ENCODE measurements at places on chromosomes 7 and 10.

DNA sequence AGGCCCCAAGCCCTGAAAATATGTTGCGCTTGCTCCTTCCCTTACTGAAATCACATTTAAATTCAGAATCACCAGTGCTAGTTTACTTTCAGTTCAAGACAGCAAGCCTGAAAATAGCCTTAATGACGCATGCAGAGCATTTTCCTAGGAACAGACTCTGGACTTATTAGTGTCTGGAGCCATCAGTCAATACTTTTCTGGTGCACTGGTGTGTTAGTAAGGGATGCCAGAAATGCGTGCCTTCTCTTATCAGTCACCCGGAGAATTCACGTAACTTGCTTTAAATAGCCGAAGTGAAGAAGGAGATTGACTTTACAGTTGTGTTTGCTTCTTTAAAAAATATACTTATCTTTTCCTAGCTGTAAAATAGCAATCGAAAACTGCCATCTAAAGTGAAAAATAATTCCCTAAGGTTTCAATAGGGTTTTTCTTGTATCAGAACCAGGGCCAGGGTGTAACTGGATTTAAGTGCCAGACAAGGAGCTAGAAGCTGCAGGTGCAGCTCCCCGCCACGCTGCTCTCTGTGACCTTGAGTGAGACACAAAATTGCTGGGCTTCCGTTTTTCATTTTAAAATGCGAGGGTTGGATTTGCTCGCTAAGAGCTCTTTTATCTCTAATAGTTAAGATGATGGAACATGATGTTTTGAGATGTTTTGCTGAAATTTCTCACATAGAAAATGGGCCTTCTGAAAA, 177.8 kb downstream of the NSUN6 start:
- no peak for DNase-seq

GRCh38 chr7:134809616-134810015, 30.2 kb downstream of the CALD1 start:
- no peak for DNase-seq

GRCh38 chr7:157299613-157300368, 37.0 kb upstream of the DNAJB6 start:
- DNase-seq: no peak

DNA sequence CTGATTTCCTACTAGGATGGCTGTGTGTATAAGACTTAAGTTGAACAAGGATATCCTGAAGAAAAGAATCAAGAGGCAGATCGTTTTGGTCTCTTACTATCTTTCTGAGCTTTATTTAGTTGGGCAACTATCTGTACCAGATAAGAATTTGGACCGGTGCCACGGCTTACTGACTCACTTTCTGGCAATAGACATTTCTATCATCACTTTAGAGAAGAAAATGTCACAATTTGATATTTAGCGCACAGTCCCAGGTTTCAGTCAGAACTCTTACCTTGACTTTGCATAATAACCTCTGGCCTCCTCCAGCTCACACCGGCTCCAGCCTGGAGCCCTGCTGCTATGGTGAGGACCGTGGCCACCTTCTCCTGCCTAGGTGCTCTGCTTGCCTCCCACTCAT, 218.2 kb upstream of the MDFIC start:
- no peak for DNase-seq

DNA sequence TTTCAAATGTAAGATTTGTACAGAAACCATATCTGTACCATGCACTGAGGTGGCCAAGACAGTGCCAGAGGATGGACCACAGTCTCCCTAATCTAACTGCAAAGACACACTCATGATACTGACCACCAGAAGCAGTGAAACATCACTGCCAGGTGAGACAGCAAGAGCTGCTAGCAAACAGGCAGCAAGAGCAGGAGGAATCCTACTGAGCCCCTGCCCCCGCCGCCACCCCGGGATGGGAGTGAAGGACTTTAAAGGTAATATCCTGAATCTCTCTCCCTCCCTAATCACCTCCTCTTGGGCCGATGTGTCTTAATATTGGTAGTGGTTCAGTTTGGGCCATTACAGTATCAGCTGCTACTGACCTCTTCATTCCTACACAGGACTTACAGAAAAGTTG, 144.3 kb downstream of the XPNPEP1 start:
- no peak for DNase-seq

DNA sequence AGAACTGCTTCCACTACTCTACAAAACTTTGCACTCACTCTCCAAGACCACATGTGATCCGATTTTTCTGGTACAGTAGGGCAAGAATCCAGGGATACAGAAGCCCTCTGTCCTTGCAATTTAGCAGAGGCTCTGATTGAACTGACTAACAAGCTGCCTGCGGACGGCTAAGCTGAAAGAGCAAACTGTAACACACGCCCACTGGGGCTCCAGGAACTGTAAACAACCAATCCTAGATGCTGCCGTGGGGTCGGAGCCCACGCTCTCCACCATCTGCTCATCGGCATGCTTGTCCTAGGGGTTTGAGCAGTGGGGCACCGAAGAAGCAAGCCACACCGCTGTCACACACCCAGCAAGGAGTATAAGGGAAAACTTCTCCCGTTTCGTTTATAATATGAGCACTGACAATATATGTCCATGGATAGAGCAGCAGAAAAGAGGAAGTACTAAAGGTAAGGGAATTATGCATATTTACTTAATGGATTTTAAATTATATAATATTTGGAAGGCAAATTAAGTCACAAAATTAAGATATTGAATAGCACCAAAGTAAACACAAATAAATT, 634.4 kb upstream of the POT1 start:
- no peak for DNase-seq

DNA sequence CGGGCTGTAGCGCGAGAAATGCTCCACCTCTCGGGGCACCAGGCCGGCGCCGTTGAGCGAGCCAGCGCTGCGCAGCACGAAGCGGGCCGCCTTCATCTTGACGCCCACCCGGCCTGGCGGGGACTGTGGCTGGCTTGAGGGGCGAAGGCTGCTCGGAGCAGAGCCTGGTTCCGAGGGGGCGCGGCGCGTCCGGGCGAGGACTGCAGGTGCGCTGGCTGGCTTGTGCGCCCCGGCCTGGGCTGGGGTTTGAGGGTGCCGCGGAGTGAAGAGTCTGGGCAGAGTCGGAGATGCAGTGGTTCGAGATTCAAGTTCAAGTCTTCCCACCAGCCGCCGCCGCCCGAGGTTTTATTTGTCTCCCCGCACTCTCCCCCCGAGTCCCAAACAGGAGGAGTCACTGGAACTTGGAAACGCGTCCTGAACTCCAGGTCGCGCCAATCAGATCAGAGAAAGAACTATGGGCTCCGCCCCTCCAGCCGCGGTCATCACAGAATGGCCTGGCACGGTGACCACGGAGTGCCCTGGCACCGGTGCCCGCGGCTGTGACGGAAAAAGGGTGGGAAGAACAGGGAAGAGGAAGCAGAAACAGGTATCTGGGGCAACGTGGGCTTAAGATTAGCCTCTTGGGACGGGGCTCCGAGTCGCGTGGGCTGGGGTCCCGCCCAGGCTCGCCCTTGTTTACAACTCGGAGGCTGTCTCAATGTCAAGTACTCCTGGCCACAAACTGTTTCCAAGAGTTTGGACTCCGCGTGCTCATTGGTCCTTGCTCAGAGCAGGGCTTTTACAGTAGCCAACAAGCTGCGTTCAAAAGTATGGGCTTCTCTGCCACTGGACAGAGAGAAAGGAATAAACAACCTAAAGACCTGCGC, at the start of gene PDK4:
PDK4 (minus strand) TSS at position 319 of the 866 bp plus-strand sequence; CDS start at position 96, 223 bp downstream.
- DNase-seq: no peak

DNA sequence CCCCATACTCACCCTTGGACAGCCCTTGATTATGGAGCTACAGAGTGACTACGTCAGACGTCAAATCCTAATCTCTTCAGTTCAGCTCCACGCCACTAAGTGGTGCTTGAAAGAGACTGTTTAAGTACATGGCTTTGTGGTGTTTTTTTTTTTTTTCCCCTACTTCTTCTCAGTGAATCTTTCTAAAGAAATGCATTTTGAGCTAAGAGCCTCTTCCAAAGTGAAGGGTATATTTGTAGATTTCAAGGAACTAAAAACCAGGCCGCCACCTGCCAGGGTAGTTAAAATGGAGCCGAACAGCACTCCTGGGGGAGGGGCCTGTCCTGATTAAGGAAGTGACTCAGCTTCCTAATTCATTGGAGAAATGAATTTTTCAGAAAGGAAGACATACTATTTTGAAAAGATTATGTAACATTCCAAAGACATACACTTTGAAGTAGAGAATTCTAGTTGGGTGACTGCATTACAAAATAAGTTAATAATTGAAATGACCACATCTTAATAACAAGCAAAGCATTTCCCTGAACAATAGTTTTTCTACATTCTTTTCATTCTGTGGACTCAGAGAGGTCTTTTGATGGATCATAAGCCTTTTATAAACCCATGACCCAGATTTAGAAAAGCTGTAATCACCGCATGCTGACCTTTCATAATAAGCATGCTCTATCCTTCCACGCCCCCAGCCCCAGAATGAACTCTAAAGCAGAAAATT, 20.6 kb upstream of the VPS41 start:
- no peak for DNase-seq

GRCh38 chr7:153413540-153414287, 638.5 kb upstream of the DPP6 start:
- DNase-seq: no peak

DNA sequence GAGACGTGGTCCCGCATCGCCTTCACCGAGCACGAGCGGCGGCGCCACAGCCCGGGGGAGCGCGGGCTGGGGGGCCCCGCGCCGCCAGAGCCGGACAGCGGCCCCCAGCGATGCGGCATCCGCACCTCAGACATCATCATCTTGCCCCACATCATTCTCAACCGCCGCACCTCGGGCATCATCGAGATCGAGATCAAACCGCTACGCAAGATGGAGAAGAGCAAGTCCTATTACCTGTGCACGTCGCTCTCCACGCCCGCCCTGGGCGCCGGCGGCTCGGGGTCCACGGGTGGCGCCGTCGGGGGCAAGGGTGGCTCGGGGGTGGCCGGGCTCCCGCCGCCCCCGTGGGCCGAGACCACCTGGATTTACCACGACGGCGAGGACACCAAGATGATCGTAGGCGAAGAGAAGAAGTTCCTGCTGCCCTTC, 737 bp downstream of the CNNM2 start:
- DNase-seq: no peak

- DNase-seq: no peak
Observed at GRCh38 chr7:88344956-88345832, 38.5 kb upstream of the STEAP4 start.

GRCh38 chr10:59754951-59755350, 1.7 kb upstream of the MRLN start:
- DNase-seq: no peak

GRCh38 chr10:80938903-80939302, 401.2 kb downstream of the SH2D4B start:
- no peak for DNase-seq

- DNase-seq: no peak
Observed at GRCh38 chr7:139294241-139294640, 46.9 kb upstream of the FMC1 start.

- DNase-seq: no peak
Observed at GRCh38 chr7:108291791-108292440, 161.8 kb upstream of the LAMB4 start.

DNA sequence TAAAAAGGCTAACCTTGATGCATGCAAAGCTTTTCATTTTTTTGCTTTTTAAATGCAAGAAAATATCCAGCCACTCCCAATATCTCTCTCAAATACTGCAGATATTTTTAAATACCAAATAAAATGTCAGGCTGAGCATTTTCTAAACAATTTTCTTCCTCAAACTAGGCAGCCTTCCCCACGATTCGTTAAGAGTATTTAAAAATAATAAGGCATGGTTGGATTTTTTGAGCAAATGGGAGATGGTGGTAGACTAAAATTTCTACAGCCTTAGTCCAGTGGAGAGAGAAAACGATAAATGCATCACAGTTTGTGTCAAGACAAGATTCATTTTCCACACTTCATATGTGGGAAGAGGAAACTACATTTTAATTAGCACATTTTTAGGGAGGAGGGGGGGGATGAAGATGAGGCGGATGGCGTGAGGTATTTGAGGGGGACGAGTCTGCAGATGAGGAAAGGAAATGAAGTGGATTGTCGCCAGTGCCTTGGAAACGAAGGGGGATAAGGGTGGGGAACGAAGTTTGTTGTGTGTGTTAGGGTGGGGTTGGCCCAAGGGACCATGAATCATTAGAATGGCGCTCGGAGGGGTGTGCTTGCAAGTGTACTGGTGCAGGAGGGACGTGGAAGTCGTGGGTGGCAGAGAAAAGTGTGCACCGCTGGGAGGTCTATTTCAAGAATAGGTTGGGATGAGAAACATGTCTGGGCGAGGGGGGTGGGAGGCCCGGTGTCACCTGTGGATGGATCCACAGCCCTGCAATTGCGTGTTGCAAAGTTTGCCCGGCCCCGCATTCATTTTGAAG, 1.2 kb upstream of the ADD3 start:
- peak; percentile 9 for DNase-seq

- DNase-seq: no peak
Observed at GRCh38 chr7:28054531-28055160, 125.9 kb downstream of the JAZF1 start.

GRCh38 chr7:94029976-94030375, 25.8 kb upstream of the BET1 start:
- no peak for DNase-seq

DNA sequence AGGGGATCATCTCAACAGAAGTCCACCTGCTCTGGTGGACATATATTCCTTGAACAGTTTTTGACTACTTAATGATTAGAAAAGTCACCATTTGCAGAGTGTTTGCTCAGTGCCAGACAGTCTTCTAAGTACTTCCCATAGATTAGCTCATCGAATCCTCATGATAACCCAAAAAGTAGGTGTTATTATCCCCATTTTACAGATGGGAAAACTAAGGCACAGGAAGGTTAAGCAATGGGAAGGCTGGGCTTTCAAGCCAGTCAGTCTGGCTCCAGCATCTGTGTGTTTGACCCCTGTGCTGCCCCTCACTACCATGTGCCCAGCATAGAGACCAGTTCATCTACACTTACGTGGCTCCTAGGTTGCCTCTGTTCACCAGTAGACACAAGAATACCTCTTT, 15.9 kb downstream of the CDHR3 start:
- no peak for DNase-seq

DNA sequence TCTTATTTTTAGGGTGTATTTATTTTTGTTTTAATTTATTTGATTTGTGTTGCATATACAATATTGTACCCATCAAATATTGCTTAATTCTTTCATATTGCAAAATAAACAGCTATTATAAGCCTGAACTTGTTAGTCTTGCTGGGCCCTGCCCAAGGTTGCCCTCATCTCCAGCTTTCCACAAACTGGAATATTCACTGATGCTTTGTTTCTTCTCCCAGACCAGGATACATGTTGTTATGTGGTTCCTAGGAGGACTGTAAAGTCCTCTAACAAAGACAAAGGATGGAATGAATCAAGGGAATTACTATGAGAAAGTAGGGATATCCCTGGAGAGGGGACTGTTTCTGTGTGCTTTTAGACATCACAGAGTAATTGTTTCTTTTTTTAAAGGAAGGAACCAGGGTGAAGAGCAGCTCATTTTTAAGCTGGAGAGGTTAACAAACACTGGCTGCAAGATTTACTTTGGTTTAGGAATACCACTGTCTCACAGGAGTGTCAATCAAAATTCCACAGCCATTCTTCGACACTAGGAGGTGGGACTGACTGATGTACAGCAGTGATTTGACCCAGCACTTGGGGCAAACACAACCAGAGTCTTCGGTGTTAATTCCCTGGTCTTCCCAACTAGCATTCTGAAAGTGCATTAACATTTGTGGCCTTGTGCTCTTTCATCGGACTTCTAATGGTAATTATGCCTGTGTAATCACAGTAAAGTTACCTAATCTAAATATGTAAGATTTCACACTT, 14.8 kb upstream of the CD36 start:
- DNase-seq: no peak

Measured in stimulated activated CD4-positive, alpha-beta T cell treated with anti-CD3 and anti-CD28 coated beads, Interleukin-2, amount 100 ng/mL, for 4 hours (primary cell).